ENCODE measurements at places on chromosomes 1 and 21.

- DNase-seq: no peak
These were observed 4.6 kb downstream of the SLC26A9 start for GRCh38 chr1:205938682-205939081.

DNA sequence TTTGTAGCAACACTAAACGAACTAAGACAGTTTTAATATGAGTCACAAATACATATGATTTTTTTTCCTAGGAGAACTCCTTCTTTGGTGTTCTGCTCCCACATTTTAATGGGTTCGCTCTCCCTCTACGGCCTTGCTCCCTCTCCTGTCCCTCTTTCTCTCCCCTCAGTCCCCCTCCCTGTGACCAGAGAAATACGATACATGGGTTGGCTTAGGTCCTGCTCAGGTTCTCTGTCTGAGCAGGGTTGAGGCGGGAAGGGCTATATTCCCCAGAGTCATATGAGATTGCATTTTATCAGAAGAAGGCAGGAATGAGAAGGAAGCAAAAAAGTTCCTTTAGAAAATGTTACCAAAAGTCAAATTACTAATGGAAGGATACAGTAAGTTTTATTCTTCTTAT is 44.6 kb downstream of the UBE2U start:
- DNase-seq: no peak

- no peak for DNase-seq
These were observed 112.2 kb upstream of the GJB5 start for GRCh38 chr1:34642679-34643078.

DNA sequence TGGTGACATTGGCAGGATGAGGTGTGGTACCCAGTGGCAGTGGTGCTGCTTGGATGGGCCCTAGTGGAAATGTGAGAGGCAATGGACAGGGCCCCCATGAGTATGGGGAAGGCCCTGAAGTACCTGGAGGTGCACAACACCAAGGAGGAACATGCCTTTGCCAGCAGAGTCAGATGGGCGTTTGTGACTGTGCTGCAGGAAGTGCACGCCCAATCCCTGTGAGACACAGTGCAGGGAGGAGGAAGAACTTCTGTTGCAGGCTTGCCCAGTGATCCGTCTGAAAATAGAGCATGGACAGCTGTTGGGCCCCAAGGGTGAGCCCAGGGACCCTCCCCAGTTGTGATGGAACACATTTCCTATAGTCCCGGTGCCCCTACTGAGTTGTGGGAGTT is 42.7 kb downstream of the GJA5 start:
- no peak for DNase-seq

GRCh38 chr1:212774584-212774983 is 17.0 kb downstream of the NSL1 start:
- DNase-seq: no peak

GRCh38 chr1:24055681-24056080 is 56.3 kb downstream of the MYOM3 start:
- DNase-seq: no peak

DNA sequence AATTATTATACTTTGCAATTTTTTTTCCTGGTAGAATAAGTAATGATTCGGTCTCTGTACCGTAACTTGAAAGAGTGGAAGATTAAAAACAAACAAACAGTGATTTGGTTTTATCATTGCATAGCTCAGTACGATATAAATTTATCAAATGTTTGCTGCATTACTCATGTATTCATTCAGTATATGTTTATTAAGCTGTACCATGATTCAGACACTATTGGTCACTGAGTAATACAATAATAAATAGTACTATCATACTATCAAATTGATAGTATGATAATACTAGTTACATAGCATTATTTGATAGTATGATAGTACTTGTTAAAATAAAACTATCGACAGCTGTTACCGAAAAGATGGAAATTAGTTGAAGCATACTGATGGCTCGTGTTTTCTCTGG is 12.1 kb downstream of the CENPF start:
- DNase-seq: no peak

- DNase-seq: no peak
These were observed 2.5 kb upstream of the MEF2D start for GRCh38 chr1:156502894-156503697.

GRCh38 chr1:172357753-172358385 is 62.6 kb upstream of the C1orf105 start:
- DNase-seq: no peak

- DNase-seq: no peak
These were observed 48.0 kb downstream of the MAN1C1 start for GRCh38 chr1:25664357-25665199.

DNA sequence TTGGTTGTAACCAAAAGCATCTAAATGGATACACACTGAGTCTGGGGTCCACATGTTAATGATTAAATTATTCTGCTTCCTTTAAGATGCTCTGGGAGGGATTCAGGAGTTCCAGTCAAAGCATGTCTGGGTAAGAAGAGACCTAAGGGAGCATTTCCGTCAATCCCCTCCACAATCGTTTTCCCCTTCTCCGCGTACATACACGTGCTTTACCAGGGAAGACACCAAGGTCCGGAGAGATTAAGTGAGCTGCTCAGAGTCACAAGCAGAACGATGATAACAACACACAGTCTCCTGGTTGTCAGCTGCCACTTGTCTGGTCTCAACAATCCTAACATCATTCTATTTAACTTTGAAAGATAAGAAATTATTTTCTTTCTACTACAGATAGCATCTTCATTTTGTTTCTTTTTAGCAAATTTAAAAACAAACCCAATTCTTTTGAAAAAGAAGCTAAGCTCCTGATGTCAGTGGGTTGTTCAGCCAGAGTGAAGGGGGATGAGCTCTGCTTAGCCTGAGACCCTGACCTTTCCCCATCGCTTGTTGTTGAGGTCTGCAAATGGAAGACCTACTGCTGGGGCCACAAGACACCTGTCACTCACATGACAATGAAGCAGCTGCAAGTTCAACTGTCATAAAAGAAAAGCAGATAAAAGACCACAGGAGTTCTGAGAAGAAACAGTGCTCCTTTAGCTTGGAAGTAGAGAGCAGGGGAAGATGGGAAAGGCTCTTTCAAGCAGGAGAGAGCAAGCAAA is 4.5 kb downstream of the PAFAH2 start:
- no peak for DNase-seq

DNA sequence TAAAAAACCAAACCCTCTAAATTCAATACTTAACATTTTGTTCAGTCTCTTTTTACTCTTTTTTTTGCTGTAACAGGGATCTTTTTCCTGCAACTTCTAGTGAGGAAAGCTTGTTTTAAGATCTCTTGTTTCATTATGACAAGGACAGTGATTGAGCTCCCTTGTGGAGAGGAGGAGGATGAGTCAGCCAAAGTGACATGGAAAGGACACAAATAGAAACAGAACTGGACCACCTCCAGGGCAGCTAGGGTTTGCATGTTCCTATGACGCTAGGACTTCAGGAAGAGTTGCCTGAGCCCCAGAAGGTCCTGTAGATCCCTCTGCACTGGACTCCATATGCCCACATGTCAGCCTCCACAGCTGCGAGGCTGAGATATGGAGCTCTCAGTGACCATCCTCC is 212.6 kb upstream of the FAM78B start:
- DNase-seq: no peak

DNA sequence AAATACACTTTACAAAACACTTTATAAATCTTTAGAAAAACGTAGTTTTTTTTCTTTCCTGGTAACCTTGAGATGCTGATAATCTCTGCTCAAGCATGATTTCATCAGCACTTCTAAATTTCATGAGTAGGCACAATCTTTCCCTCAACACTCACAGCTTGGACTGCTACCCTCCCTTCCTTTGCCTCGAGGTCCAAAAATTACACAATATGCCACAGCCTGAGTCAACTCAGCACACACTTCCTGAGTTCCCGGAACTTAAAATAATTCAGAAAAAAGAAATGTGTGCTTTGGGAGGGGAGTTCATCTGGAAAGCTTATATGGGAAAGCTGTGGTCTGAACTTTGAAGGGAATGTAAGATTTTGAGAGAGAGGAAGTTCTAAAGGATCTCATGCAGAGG is 5.9 kb downstream of the CLCA2 start:
- DNase-seq: no peak

All from stimulated activated naive CD8-positive, alpha-beta T cell treated with anti-CD3 and anti-CD28 coated beads, Interleukin-15, Interleukin-2, amounts not matched to agents 100 U/mL and 50 U/mL, for 24 hours (primary cell).